ENCODE measurements at places on chromosomes 3 and 15.

GRCh38 chr15:82570721-82571508 is 30.7 kb upstream of the RPS17 start:
- no peak for DNase-seq

DNA sequence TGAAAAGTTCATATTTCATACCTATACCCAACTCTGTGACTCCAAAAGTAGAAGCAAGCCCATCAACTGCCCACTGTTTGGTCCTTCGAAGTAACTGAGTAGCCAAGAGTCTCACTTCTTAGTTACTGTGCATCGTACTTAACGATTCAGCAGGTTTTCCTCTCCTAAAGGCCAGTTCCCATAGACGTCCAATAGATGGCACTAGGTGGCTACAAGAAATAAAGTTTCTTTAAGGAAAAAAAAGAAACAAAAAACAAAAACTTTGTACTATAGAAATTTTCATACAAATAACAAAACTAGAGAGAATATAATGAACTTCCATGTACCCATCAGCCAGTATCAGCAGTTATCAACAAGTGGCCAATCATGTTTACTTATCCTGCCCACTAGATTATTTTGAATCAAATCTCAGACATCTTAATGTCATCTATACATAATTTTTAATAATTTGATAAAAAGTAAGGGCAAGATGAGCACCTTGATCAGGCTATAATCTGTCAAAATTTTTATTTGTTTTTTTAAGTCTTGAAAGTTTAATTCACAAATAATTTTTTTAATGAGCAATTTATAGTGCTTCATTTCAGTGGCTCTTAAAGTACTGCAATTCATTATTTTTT is 63.8 kb upstream of the ACP3 start:
- no peak for DNase-seq

- no peak for DNase-seq
These were observed 14.2 kb downstream of the ATXN7 start for GRCh38 chr3:63877737-63878393.

DNA sequence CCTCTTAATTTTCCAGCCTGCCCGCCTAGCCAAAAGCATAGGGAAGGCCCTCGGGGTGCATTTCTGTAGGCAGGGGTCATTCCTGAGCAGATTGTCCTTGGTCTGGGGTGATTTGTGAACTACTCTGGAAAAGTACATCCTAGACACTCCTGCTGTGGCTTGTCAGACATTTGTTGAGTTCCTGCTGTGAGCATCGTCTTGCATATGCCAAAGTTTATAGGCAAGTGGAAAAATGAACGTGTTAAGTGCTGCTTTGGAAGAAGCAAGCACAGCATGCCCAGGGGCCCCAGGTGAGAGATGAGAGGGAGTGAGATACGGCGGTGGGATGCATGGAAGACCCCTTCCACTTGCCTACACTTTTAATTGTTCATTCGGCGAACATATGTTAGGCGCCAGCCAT is 237.7 kb upstream of the ST8SIA2 start:
- DNase-seq: no peak

- no peak for DNase-seq
These were observed 365.0 kb downstream of the ROBO2 start for GRCh38 chr3:77404871-77405270.

GRCh38 chr3:16828815-16829214 is 55.9 kb upstream of the PLCL2 start:
- DNase-seq: peak; percentile 11

GRCh38 chr15:57133127-57133968 is 214.9 kb downstream of the TCF12 start:
- no peak for DNase-seq

- DNase-seq: no peak
These were observed 193.1 kb downstream of the EPHA3 start for GRCh38 chr3:89300526-89300925.

GRCh38 chr3:50481992-50482391 is 21.4 kb downstream of the CACNA2D2 start:
- no peak for DNase-seq

- DNase-seq: no peak
These were observed 890.7 kb upstream of the EPHA6 start for GRCh38 chr3:95923496-95924210.

GRCh38 chr15:70390723-70391122 is 293.0 kb upstream of the TLE3 start:
- no peak for DNase-seq

GRCh38 chr3:182908471-182908870 is 71.9 kb downstream of the DCUN1D1 start:
- DNase-seq: no peak

DNA sequence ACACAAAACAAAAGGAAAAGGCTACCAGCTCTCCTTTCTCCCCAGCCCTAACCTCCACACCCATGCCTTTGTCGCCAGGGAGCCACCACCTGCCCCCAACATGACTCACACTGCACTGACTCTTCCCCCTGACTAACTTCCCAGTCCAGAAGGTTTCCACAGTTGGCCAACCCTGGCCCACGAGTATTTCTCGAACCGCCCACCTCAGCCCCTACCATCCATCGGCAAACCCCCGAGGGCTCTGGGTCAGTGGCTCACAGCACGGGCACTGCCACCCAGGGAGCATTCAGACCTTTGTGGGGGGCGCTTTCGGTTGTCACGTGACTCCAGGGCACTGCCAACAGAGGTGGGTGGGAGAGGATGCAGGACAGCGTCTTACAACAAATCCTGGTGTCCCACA is 152.3 kb downstream of the LRRC28 start:
- DNase-seq: no peak

DNA sequence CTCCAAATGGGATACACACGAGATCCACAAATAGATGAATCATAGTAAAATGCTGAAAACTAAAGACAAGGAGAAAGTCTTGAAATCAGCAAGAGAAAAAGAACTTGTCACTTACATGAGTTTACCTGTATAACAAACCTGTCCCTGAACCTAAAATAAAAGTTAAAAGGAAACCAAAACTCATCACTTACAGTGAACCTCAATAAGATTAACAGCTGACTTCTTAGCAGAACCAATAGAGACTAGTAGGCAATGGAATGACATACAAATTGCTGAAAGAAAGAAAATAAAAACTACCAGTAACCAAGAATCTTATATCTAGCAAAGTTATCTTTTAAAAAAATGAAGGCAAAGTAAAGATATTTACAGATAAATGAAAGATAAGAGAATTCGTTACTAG is 27.4 kb downstream of the SEC22A start:
- no peak for DNase-seq

DNA sequence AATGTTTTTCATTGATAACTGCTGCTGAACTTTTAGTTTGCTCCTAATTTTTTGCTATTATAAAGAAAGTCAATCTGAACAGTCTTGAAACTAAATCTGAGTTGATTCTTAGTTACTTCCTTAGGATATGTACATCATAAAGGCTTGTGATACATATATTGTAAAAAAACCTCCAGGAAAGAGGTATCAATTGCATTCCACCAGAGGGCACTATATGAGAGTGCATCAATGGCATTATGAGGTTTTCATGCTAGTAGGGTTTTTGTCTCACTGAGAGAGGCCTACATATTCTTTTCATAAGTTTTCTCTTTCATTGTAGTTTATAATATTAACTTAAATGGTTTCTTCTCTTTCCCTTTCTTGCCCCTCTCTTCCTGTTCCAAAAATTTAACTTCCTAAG is 46.9 kb downstream of the PIK3R4 start:
- DNase-seq: no peak

DNA sequence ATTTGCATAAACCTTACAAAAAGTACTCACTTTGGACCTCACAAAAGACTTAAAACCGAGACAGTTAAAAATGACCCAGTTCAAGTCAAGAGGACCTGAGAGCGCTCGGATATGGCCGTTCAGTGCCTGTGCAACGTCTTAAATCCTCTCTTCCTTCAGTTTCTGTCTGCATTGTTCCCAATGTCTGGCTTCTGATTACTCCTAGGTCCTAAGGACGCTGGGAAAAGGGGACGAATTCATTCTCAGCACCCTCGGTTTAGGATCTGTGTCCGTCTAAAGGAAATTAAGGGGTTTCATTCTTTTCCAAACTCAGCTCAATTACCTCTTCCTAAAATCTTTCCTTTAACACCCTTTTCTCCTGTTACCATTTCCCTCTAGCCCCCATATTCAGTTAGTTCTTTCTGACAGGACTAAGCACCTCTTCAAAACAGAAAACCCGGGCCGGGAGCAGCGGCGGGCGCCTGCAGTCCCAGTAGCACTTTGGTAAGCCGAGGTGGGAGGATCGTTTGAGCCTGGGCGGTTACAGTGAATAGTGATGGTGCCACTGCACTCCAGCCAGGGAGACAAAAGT is 970 bp downstream of the DPPA4 start:
- no peak for DNase-seq

DNA sequence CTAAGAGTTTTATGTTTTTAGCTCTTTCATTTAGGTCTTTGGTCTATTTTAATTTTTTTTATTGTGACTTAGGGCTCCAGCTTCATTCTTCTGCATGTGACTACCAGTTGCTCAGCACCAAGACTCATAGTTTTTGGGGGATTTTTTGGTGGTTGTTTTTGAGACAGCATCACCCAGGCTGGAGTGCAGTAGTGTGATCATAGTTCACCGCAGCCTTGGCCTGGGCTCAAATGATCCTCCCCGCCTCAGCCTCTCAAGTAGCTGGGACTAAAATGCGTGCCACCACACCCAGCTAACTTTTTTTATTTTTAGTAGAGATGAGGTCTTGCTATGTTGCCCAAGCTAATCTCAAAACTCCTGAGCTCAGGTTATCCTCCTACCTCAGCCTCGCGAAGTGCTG is 19.4 kb downstream of the CDV3 start:
- no peak for DNase-seq

DNA sequence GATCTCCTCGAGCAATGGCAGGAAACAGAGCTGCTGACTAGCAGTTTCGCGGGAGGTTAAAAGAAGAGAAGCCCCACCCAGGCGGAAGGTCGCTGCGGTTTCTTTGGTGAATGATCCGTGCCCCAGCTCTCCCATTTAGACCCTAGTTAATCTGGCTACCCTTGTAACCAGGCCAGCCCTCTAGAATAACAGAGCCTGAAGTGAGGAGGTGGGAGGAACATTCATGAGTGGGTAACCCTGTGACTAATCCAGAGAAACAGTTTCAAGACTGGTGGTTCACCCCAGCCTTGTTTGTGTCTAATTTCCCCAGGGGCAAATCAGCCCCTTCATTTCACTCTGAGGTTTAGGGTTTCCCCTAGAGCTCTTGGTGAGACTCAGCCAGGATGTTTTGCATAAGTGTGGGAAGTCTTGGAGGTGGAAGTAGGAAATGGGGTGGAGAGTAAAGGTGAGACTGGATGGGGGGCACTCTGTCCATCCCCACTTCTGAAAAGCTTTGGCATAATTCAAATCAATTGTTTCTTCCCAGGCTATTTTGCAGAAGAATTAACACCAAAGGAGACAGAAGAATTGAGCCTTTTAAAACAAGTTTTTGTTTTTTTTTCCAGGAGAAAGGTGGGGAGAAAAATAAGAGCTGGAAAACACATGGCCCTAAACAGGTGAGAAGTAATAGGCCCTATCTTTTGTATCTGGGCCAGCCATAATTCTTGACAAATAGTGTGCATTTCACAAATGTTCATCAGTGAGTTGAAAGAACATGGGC is 303.1 kb downstream of the RPLP1 start:
- peak; percentile 53 for DNase-seq

DNA sequence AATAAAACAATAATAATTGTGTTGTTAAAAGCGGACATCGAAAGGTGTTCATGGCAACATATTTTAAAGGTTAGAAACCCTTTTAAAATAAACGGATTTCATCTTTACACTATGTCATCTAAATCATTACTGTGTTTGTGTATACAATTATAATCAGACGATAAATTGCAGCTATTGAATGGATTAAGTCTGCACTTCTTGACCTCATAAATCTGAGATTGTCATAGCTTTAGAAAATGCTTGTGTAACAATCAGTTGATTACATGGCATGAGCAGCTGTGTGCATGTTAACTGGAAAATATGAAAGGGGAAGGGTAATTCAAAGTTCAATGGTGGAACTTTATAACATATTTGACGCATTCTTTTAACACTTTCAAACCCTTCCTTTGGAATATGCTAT is 152.4 kb upstream of the MDFIC2 start:
- DNase-seq: no peak

- no peak for DNase-seq
These were observed 1291.9 kb upstream of the EPHA6 start for GRCh38 chr3:95522449-95522848.

GRCh38 chr15:70770863-70771262 is 7.5 kb upstream of the UACA start:
- DNase-seq: no peak

DNA sequence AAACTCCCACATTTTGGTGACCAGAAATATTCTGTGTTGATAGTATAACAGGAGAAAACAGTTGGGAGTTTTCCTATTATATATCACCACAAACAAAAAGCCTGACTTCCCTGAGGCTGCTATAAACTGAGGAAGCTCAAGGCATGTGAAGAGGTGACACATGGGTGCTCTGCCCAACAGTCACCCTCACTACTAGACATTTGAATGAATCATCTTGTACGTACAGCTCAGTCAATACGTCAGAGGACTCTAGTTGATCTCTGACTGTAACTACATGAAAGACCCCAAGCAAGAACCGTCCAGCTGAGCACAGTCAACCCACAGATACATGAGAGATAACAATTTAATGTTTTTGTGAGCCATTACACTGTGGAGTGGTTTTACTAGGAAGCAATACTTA is 338.3 kb upstream of the ATP11B start:
- no peak for DNase-seq

- no peak for DNase-seq
These were observed 22.0 kb downstream of the LINGO1 start for GRCh38 chr15:77610731-77611130.

DNA sequence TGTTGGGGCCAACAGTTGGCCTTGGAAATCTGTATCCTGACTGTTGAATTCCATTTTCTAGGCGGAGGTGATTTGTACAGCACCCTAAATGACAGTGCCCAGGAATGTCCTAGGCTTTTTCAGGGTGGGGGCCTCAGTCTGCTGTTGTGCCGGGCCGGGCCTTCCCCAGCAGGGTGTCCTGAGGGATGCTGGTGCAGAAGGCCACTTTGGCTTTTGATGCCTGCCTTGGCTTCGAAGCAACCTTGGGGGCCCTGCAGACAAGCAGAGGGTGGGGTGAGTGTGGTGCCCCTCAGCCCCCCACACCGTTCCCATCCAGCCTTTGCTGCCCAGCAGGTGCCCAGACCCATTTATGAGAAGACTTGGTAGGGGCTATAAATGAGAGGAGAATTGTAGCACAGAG is 33.0 kb downstream of the SYNM start:
- DNase-seq: no peak

- DNase-seq: no peak
These were observed 32.5 kb downstream of the CA12 start for GRCh38 chr15:63349156-63349555.

- DNase-seq: no peak
These were observed 225.9 kb downstream of the IGSF11 start for GRCh38 chr3:118808723-118809122.

GRCh38 chr3:139715743-139716360 is 38.1 kb upstream of the NMNAT3 start:
- DNase-seq: no peak

GRCh38 chr3:18618723-18619122 is 193.6 kb upstream of the SATB1 start:
- no peak for DNase-seq

DNA sequence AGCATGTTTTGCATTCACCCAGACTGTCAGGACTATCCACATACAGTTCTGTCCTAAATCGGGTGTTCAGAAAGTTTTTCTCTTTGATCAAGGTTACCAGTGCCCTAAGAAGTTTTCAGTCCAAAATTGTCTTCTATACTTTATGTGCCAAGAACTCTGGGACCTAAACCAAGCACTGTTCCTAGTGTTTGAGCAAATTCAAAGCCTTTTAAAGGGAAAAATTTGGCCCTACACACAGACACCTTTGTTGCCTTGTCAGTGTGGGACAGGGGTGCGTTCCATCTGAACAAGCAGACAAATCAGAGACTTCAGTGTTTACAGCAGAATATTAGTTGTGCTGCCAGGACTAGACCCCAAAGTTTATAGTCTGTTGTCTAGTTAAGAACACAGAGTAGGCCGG is 50.6 kb downstream of the DGKG start:
- no peak for DNase-seq
